ENCODE measurements at places on chromosomes 12 and 14.

DNA sequence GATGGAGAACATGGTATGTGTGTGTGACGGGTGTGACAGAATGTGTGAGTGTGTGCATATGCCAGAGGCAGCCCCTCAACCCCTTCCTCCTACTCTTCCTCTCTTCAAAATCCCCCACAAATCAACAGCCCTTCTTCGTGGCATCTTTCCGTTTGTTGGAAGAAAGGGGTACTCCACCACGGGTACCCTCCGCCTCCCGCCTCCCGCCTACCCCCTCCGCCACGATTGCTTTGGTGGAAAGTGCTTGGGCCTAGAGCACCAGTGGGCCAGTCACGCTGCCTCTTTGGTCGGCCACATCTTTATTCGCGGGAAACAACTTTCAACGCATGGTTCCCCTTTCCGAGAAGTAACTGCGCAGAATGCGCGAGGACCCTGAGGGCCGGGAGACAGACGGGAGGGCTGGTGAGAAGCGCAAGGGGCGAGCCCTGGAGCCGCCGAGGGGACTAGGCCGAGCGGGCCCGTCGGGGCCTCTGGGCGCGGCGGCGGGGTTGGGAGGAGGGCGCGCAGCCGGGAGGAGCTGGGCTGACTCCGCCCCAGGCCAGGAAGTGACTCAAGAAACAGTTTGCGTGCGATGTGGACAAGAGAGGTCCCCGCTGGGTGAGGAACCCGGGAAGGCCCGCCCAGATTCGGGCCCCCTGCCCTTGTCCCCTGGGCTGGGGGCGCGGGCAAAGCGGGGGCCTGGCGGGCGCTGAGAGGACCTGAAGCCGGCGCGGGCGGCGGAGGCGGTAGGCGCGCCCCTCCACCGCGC lies at the start of the genes CBLN3 and KHNYN:
Gene CBLN3 (minus strand): TSS at position 274 of the 748 bp plus-strand sequence. CDS start 614 bp downstream, outside the sequence.
Gene KHNYN (plus strand): TSS at position 560 of the 748 bp plus-strand sequence. CDS start 777 bp downstream, outside the sequence.
- DNase-seq = peak; percentile 97

DNA sequence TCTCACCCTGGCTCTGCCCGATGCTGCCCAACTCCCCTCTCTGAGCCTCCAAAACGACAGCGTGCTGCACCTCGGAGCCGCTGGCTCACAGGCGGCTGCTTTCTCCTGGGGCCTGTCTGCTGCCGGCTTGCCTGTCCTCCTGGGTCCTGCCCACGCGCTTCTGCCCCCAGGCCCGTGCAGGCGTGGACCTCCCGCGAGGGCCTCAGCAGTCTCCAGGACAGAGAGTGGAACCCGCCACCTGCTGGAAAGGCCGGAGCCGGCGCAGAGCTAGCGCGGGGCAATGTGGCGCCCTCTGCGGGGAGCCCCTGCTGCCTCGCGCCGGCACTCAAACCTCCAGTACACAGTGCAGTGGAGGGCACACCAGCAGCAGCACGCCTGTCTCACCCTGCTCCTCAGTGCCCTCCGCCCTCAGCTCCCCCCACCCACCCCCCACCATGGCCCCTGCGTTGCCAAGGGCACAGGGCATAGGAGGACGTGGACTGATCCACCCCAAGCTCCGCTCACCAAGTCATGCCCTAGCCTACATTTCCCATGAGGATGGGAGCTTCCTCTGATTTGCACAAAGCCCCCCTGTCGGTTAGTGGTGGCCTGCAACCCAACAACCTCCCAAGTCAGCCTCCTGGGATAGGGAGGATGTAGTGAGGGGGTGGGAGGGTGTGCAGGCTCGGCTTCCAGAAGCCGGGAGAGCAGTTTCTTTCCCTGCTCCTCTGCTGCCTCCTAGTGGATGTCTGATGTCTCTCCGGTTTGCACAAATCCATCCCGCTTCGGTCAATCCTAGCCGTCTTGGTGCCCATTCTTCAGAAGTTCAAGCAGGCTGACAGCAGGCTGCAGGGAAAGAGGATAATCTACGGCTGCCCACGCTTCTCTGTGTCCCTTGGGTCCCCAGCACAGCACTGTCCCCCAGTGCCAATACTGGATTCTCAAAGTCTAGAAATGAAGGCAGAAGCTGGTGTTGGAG lies 25.2 kb downstream of the KRT8 start:
- DNase-seq = peak; percentile 90

DNA sequence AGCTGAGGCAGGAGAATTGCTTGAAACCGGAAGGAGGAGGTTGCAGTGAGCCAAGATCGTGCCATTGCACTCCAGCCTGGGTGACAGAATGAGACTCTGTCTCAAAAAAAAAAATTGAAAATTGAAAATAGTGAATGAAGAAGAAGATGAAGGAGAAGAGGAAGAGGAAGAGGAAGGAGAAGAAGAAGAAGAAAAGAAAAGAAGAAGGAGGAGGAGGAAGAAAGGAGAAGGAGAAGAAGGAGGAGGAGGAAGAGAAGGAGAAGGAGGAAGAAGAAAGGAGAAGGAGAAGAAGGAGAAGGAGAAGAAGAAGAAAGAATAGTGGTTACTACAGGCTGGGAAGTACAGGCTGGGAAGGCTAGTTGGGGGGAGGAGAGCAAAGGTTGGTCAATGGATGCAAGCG lies 124.3 kb upstream of the CPSF6 start:
- DNase-seq = no peak

- no peak for DNase-seq
Measured at GRCh38 chr14:40494483-40494882, 1062.2 kb upstream of the FBXO33 start.

DNA sequence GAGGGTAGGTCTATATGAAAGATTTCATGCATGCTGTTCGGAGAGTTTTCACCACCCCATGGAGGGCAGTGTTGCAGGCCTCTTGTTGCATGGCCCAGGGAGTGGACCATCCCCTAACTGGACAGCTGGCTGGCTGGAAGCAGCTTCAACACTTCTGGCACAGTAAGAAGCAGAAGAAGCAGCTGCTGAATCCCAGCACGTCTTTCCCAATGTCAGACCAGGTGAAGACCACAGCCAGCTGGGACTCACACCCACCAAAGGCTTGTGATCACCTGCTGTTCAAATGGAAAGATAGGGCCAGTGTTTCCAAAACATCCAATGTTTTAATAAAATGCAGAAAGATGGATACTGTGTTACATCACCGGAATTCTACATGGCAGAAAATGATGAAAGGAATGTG lies 1423.6 kb downstream of the AACS start:
- peak; percentile 7 for DNase-seq

Measured in muscle of back (tissue), 13 donors.